ENCODE measurements at places on chromosomes 5 and 9. TPM values are rescaled to one million over a fixed set of nuclear protein-coding genes. Genes with fewer than 3 reads are reported as not detected.

DNA sequence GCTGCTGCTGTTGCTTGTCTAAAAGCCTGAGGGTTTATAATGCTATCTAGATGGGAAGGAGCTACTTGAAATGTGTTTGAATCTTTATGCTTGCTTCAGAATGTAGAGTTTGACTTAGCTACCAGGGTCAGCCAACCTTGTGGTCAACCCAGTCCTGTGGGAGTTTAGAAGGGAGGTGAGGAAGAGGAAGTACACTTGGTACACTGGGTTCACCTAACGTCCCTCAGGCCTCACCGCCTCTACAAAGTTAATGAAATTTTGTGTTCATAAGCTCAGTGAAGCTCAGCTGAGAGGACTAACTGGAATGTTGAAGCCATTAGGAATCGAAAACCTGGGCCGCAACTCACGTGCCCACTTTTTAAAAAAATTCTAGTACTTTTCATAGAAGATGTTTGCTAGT, 10.7 kb downstream of the IQGAP2 start:
- DNase-seq: no peak

DNA sequence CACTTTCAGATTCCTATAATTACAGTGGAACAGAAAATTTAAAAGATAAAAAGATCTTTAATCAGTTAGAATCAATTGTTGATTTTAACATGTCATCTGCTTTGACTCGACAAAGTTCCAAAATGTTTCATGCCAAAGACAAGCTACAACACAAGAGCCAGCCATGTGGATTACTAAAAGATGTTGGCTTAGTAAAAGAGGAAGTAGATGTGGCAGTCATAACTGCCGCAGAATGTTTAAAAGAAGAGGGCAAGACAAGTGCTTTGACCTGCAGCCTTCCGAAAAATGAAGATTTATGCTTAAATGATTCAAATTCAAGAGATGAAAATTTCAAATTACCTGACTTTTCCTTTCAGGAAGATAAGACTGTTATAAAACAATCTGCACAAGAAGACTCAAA, 29.5 kb downstream of the ZFYVE16 start:
- no peak for DNase-seq

DNA sequence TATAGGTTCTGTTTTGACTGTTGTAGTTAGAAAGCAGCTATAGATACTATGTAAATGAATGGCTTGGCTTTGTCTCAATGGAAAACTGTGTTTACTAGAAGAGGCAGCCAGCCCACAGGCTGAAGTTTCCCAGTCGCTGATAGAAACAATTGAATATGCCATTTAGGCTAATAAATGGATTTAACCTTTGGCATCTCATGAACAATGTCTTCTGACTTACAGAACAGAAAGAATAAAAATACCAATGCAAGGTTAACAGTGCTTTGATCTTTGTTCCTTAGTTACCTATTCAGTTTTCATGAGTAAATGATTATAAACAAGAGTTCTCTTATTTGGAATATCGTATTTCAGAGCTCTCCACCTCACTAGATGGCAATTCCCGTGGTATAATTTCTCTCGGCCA, 120.6 kb downstream of the PAM start:
- no peak for DNase-seq

- DNase-seq: no peak
These were observed 100.7 kb upstream of the ERBIN start for GRCh38 chr5:65825408-65826328.

GRCh38 chr5:163503106-163504078, 2.0 kb upstream of the MAT2B start:
- peak; percentile 69 for DNase-seq

The IL13 gene
- not detected for polyA plus RNA-seq

DNA sequence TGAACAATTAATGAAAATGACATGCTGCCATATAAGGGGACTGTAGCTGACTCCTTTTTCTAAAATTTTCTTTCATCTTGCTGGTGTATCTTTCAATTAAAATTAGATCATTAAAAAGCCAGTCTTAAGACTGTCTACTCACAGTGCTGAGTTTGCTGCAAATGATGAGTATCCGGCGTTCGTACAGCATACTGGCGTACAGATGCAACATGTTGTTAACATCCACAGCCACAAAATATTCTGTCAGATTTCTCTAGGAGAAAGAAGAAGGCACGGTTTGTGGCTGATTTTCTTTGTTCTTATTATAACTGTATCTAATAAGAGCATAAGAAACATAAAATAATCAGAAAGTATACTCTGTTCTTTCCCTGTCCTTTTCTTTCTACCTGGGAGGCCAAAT, 278.1 kb downstream of the DENND1A start:
- no peak for DNase-seq

DNA sequence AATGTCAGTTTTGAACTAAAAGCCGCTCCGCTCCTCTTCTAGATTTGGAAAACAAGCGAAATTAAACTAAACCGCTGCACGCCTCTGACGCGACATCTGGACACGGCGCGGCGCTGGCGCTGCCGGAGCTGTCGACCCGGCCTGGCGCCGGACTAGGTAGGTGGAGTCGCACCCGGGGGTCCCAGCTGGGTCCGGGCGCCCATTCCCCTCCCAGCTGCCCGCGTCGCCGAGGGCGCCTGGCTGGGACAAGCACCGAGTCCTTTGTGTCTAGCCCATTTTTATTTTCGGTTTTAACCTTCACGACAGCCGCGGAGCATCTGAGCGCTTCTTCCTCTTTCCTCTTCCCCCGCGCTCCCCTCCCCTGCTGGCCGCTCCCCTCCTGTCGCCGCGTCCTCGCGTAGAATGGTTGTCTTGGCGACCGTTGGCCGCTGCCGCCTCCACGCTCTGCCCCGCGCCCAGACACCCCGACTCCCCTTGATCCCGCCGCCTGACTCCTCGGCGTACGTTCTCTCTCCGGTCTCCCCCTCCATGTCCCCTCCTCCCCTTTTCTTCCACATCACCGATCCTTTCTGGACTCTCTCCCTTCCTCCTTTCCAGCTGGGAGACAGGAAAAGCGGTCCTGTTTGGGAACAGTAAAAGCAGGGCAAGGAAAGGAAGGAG, 545 bp downstream of the CDKN2B-AS1 start:
- no peak for DNase-seq

- no peak for DNase-seq
These were observed 71.3 kb downstream of the INSL6 start for GRCh38 chr9:5113994-5114748.

- no peak for DNase-seq
These were observed 32.0 kb upstream of the GTF2H2C start for GRCh38 chr5:69528035-69528434.

- DNase-seq: no peak
These were observed 174.0 kb upstream of the ZNF618 start for GRCh38 chr9:113701774-113702755.

GRCh38 chr5:125410537-125411070, 664.2 kb upstream of the ZNF608 start:
- DNase-seq: no peak

DNA sequence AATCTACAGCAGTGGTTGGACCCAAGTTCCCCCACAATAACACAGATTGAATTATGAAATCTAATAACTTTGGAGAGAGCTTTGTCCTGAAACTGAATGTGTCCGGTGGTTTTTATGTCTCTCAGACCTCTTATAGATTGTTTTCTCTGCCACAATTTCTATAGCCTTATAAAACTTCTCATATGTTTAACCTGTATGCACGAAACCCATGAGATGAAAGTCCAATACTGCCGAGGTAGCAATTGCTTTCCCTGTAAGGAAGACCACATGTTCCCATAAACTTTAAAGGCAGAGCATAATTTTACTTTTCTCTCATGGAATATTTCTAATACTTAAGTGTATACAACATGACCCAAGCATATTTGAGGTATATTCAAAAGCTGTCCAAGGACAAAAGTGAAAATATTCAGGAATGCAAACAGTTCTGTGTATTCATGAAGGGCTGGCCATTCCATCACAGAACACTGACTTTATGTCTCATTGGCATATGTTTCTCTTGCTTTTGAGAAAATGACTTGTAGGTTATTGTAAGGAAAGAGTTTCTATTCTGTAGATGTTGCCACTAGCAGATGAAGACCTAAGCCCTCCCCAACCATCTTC, 94.4 kb upstream of the TLE4 start:
- no peak for DNase-seq

DNA sequence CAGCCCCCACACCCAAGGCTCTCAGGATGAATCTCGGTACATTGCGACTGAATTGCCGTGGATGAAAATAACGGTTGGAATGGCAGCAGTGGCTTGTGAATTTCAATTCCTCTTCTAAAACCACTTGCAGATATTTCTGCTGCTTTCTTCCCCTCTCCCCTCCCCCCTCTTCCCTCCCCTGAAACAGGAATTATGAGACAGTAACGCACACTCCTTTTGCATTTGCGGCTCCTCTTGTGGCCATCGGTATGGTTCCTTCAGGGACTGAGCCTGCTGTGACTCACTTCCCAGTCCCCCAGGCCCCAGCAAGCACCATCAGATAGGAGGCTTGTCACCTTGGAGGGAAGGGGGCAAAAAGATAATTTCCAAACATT, 9.7 kb downstream of the DCANP1 start:
- no peak for DNase-seq

The GRXCR2 gene
- 0.08 TPM for polyA plus RNA-seq

GRCh38 chr5:58711965-58712364, 129.1 kb downstream of the RAB3C start:
- DNase-seq: no peak

All from left renal cortex interstitium (tissue), 4 donors.